ENCODE measurements at places on chromosomes 6 and 20.

DNA sequence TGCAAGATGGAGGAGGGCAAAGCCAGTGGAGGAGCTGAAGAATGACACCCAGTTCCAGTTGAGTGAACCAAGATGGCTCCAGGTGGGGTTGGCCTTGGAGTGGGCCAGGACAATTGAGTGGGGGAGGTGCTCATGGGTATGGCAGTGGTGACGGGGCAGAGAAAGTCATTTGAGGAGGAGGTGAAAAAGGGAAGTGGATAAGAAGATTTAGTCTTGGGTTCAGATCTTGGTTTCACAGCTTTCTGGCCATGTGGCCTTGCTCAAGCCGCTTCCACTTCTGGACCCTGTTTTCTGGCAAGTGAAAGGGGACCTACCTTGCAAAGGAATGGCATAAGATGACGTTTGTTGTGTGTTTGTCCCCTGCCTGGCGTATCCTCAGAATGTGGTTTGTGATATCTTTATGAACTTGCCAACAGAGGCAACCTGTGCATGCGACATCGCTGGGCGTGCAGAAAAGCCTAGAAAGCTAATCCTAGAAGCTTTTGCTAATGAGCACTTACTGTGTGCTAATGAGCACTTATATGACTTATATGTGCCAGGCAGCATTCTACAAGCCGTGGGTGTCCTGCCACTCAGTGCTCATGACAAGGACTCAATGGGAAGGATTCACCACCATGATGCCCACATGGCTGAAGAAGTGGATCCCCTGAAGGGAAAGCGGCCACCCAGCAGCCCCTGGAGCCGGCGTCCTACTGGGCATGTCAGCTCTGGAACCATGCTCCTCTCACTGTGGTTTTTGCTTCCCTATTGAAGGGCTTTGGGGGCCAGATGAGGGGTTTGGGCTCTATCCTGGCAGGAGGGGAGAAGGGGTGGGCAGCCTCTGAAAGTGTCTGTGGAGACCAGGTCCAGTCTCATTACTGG is 23.6 kb upstream of the STX16 start:
- ATAC-seq = no peak

GRCh38 chr6:101509536-101509935 is 116.0 kb downstream of the GRIK2 start:
- ATAC-seq = no peak

DNA sequence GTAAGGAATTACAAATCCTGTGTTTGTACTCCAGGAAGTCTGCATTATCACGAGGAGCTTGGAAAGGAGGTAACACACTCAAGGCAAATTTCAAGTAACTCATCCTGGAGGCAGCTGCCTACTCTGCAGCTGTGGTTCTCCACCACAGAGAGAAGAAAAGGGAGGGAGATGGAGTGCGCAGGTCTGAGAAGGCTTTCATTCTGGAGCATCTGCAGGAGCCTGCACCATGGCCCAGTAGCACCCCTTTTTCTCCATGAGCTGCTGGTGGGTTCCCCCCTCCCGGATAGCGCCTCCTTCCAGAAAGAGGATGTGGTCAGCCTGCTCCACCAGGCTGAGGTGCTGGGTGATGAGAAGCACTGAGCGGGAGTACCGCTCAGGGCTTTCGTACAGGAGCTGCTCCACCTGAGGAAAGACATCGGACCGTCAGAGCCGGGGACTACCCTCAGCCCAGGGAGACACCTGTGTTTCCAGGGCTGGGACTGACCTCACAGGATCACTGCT is 1.6 kb upstream of the PSMB8 start:
- no peak for ATAC-seq

GRCh38 chr6:158715330-158716311 is 65.8 kb downstream of the SYTL3 start:
- ATAC-seq = no peak

DNA sequence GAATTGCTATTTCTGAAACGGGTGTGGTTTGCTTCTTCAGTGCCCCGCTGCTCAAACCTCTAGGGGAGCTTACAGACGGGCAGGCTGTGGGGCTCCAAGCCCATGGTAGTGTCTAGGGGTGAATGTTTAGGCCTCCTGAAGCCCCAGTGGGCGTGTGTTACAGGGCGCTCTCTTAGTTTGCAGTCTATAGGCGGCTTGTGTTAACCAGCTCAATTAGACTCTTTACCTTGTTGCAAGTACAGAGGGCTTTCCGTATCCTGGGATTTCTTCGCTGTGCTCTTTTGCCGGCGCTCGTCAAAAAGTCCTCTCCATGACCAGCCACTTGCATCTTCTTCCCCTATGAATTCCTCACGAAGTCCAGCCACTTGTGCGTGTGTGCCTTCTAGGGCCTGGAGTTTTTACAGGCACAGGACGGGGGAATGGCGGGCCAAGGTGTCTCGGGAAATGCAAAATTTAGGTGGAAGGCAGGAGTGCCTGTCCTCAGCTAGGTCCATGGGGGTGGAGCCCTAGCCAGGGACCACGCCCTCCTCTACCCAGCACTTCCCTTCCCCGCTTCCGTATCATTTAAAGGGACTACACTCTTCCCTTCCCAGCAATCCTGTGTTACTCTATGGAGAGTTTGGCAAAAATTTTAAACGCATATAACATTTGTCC is 94.5 kb downstream of the HTR1B start:
- no peak for ATAC-seq

GRCh38 chr6:155050311-155050710 is 55.2 kb downstream of the TIAM2 start:
- ATAC-seq = no peak

DNA sequence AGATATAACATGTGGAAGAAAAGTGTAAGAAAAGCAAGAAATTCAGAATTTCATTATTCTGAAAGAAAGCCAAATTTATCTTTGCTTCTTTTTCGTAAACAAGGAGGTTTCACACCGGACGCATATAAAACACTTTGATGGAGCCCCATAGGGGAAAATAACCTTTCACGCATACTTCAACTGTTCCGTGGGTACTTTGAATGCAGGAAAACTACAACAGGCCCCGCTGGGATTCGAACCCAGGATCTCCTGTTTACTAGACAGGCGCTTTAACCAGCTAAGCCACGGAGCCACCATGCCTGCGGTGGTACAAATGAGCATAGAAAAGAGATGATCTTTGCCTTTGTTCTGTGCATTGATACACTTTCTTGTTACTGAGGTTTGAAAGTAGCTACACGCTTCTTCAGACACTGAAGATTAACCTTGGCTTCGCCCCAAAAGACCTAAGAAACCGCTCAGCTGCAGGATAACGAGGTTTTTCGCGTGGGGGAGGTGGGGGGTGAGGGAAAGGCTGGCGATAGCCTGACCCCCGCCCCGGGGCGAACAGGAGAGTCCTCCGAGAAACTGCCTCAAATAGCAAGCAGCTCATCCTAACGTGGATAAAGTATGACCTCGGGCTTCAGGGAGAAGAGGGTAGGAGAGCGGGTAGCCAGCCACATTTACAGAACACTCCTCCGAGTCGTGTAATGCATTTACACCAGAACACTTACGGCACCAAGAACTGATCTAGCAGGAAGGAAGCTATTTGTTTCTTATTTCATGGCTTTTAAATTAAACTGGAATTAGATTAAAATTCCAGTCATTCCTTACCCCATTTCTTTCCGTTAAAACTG is 5.3 kb upstream of the HMGN4 start:
- peak; percentile 62 for ATAC-seq

DNA sequence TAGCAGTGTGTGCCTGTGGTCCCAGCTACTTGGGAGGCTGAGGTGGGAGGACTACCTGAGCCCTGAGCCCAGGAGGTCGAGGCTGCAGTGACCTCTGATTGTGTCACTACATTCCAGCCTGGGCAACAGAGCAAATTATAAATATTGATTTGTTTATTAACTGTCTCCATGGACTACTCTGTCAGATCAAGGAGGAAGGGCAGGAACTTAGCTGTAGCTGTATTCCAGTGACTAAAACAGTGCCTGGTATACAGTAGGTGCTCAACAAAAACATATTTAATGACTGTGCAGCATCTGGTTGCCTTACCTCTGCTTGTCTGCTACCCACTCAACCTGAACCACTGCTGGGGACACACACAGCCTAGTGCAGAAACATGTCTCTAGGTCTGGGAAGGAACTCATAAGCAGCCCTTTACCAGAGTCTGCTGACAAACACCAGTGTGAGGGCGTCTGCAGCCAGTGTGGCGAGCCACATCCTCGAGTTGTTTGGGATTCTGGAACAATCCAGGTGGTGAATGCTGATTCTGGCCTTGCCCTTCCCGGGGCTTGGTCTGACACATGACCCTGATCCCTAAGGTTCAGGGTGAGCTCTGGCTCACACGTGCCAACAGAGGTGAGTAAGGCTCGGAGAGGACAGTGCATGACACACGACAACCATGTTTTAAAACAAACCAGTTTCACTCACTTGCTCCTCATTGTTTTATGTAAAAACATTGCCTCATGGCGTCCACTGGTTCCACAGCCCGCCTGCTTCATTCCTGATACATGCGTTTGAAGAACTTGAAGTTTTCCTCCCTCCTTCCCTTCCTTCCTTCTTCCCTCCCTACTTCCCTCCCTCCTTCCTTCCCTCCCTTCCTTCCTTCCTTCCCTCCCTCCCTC is 117.9 kb upstream of the ZNF217 start:
- peak; percentile 83 for ATAC-seq

DNA sequence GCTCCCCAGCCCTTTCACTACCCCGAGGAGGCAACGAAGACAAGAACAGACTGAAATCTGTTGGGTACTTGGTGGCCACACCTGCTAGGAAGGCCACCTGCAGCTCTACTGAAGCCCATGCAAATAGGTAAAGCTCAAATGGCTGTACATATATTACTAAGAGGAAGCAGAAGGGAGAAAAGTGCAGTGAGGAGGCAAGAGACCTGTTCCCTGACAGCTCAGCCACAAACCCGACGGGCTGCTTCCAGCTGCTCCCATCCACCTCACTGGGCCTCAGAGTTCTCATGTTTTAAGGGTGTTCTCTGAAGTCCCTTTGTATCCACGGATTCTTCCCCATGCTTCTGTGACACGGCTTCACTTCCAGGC is 24.6 kb downstream of the TRAM2 start:
- peak; percentile 51 for ATAC-seq

GRCh38 chr6:18276610-18277236 is 12.4 kb upstream of the DEK start:
- peak; percentile 77 for ATAC-seq

DNA sequence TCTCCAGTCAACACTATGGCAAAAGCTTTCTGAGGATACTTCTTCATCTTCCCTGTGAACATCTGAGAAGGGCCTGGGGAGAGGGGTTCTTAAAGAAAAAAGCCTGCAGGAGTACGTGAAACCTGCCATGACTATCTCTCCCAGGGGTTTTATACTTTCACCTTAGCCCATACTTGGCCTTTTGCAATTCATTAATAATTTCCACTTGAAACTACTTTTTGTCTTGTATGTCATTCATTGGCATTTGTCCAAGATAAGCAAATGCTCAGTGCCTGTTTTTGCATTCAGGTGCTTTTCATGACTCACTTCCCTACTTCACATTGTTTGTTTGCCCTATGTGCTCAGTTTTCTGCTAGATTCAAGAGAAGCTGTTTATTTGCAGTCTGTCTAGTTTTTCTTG is 580.3 kb upstream of the GJE1 start:
- peak; percentile 91 for ATAC-seq

GRCh38 chr6:118295336-118295735 is 252.8 kb upstream of the PLN start:
- no peak for ATAC-seq

DNA sequence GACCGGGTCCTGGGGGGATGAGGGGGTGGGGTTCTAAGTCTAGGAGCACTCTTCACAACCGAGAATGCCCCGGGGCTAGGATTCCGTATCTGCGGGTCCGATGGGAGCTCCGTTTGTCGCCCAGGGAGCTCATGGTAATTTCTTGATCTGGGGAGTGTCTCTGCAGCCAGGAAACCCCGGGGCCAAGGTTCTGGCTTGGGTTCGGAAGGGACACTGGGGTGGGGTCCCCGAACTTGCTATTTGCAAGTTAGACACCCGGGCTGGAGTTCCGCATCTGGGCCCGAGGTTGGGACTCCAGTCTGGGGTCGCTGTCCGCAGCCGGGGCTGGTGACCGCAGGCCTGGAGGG is 397 bp downstream of the PEDS1 start:
- no peak for ATAC-seq

GRCh38 chr6:41705311-41705995 is 30.0 kb downstream of the TFEB start:
- ATAC-seq = no peak

GRCh38 chr6:108594640-108595039 is 33.9 kb downstream of the FOXO3 start:
- peak; percentile 34 for ATAC-seq

DNA sequence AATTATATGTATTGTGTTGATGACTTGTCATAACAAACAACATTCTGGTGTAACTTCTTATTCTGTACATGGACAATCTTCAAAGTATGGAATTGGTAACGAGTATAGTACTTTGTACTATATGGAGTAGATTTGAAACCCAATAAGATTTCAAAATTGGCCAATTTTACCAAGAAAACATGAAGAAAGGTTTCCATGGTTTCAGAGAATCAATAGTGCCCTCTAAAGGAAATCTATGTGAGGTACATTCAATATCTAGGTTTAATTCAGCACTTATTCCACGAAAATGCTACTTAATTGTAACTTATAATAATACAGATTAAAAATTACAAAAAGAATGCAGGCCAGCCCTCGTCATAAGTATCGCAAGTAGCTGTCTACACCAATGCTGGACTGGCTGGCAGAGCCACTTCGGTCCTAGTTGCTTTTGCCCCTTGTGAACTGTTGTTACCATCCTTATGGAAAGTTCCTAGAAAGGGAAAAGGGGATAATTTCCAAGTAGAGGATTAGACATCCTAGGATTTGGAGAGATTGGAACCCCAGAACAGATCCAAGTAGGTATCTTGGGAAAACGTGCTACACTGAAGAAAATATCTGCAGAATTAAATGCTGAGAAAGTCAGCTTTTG is 70.9 kb downstream of the LCA5 start:
- no peak for ATAC-seq

- peak; percentile 39 for ATAC-seq
These were observed 1.4 kb downstream of the NNAT start for GRCh38 chr20:37522260-37523011.

DNA sequence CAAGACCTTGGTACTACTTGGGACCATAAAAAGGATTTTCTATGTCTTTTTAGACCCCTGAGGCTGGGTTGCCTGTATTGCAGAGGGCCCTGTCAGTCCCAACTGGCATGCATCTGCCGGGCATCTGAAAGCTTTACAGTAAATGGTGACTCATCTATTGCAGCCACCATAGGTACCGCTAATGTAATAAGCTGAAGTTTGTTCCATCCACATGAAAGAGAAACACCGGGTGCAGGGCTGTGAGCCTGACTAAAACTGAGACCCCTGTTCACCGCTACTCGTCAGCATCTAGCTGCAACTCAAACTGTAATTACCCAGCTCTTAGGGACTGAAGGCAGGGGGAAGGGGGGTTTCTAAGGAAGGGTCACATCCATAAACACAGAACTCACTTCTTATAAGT is 49.5 kb downstream of the TRERF1 start:
- ATAC-seq = peak; percentile 35
